Muscle of arm (tissue), 14 donors: ENCODE measurements at places on chromosomes 13 and 19. TPM values are rescaled to one million over a fixed set of nuclear protein-coding genes. Genes with fewer than 3 reads are reported as not detected.

DNA sequence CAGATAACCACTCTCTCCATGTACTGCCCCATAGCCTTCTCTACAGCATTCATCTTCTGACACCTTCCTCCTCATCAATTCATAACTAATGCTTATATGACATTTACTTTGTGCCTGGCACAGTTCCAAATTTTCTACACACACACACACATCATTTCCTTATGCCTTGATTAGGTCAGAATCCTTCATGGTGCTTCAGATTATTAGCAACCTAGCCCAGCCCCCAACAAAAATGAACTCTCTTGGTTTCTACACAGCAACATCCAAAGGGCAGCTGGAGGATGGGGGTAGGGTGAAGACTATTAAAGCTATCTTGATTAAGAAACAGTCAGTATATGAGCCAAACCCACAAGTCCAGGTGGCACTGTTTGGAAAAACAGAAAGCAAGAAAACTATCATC, 3.7 kb downstream of the RUBCNL start:
- DNase-seq, result no peak

DNA sequence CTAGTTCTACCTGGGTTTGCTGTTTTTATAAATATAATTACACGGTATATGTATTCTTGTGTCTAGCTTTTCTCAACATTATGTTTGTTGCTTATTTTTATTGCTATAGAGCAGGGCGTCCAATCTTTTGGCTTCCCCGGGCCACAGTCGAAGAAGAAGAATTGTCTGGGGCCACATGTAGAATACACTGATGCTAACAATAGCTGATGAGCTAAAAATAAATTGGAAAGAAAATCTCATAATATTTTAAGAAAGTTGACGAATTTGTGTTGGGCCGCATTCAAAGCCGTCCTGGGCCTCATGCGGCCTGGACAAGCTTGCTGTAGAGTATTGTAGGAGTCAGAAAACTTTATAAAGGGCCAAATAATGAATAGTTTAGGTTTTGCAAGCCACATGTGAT, 33.9 kb downstream of the GPR12 start:
- no peak for DNase-seq

- DNase-seq, result no peak
These were observed 190.9 kb upstream of the RNF113B start for GRCh38 chr13:98368019-98368418.

ZNF112 gene
- 6.1 TPM for polyA plus RNA-seq

- DNase-seq, result no peak
These were observed 60.5 kb upstream of the MEDAG start for GRCh38 chr13:30845297-30846214.

DNA sequence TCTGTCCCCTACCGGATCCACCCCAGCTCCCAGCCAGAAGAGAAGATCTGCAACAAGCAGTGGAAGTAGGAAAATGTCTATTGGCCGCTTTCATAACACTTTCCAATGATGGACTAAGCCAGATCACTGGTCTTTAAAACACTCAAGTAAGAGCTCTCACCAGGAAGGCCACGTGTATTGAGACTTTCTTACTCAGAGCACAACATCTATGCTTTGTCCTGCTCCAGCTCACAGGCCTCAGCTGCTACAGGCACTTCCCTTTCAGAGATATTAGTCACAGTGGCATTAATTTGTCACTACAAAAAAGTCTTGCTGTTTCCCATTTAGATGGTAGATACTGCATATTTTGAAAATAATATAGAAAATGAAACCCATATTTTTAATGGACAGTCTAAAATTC, 164.2 kb downstream of the ABCC4 start:
- DNase-seq, result no peak

RNF113B gene
- polyA plus RNA-seq, result not detected

MIER2 gene
- 23.4 TPM for polyA plus RNA-seq

- no peak for DNase-seq
These were observed 32.7 kb downstream of the TIMM13 start for GRCh38 chr19:2394442-2395292.

DNA sequence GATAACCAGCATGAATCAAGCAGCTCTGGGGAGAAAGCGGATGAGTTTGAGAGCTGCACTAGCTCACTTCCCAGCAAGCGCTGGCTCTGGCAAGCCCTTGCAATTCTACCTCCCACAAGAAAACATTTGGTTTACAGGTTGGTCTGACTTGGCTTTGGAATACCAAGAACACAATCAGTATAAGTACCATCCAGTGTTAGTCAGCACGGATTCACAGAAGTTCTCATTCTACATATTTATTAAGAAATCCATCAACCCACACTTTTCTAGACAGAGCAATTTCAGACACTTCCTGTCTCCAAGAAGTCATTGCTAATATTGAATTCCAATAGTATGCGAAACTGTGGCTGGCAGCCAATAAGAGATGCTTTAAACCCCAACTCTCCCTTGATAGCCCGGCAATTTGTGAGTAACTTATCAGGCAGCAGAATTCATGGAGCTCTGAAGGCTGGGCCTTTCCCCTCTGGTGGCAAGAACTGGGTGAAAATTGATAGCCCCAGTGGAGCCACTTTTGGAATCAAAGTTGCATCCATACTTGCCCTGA, 59.4 kb upstream of the WASF3 start:
- peak; percentile 65 for DNase-seq

DNA sequence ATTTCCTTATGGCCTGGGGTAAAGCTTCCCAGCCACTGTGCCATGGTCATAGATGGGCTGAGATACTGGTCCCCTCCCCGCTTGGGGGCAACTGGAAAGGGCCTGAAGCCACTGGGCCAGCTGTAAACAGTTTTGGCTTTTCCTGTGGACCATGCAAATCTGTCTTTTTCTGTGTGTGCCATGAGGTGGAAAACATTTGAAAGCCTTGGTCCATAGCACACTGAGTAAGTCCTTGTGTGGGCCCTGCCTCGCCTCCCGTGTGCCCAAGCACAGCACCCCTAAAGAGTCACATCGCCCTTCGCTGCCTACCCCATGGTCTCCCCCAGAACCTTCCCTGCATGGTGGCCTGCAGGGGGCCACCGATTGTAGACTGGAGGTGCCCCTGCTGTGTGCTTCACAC, 52.3 kb upstream of the GPR183 start:
- DNase-seq, result no peak

GPC5 gene
- polyA plus RNA-seq, result 0.36 TPM
